ENCODE measurements at places on chromosomes 16 and 17. TPM values are rescaled to one million over a fixed set of nuclear protein-coding genes. Genes with fewer than 3 reads are reported as not detected.

GRCh38 chr16:59213952-59214351 is 479.8 kb upstream of the GOT2 start:
- DNase-seq: no peak

DNA sequence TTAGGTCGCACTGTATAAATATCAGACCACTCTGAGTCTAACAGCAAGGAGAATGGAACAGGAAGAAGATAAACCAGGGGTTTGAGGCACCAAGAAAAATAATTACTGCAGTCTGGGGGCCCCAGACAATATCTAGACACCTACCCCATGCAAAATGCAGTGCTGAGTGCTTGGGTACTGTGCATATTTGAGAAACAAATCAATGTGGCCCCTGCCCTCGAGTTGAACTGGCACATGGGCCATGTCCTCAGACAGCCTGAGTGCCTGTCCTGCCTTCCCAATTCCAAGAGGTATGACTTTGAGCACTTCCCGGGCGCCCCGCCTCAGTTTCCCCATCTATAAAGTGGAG is 6.2 kb upstream of the CIITA start:
- DNase-seq: no peak

GRCh38 chr16:77986011-77986740 is 36.2 kb upstream of the CLEC3A start:
- DNase-seq: no peak

The GLTPD2 gene
- not detected for total RNA-seq

GRCh38 chr17:51335006-51335590 is 74.8 kb downstream of the UTP18 start:
- DNase-seq: no peak

GRCh38 chr17:69884356-69884755 is 190.7 kb upstream of the KCNJ16 start:
- no peak for DNase-seq

The NGFR gene
- total RNA-seq: 6.6 TPM

DNA sequence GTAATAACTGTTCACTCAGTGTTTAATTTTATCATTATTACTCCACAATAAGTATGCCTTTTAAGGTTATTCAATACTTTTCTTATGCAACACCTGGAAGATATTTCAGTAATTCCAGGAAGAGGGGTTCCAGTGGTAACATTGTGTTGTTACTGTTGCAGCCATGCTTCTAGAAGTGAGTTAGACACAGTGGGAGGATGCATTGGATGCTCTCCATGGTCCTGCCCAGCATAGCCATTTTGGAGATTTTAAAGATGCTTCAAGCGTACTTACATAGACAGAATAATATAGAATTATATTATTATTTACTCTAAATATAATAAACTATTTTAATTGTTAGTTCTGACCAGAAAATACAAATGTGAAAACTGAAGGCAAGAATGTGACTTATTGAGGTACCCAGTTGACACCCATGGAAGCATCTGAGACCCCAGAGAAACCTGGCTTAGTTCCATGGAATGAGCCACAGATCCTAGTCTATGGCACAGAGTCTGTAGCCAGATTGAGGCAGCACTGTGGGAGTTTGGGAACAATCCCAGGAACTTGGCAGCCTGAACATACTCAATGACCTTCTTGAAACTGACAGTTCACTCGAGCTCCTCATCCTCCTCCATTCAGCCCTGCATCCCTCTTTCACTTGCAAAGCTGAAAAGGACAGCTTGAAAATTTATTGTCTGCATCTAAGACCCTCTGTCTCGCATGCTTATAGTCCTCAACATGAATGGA is 190.1 kb upstream of the HS3ST4 start:
- DNase-seq: peak; percentile 10

GRCh38 chr17:63774141-63774968 is at the start of gene DDX42:
TSS of gene DDX42 (plus strand) at chr17:63774170. CDS start at chr17:63787050, 12,880 bp downstream.
- DNase-seq: peak; percentile 95

GRCh38 chr17:80901319-80901718 is 90.3 kb upstream of the CHMP6 start:
- DNase-seq: no peak

The TEKT1 gene
- total RNA-seq: not detected

The IGF2BP1 gene
- 137 TPM for total RNA-seq

The TMEM94 gene
- total RNA-seq: 23.6 TPM

- DNase-seq: no peak
These were observed 82.3 kb upstream of the CBX4 start for GRCh38 chr17:79921411-79922115.

The TEX14 gene
- 0.09 TPM for total RNA-seq

DNA sequence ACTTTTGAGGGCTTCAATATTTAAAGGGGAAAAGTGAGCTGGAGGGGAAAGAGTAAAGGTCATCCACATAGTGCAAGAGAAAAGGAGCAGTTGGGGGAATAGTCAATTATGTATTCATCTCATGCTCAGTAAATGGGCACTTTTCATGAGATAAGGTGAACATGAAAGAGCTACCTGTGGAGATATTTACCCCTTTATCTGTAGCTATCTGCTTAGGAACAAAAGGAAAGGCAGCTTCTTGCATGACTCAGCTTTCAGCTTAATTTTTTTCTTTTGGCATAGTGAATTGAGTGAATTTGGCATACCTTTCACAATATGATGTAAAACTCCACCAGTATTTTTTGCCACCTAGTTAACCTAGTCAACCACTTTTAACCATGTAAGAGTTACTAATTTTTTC is 26.4 kb downstream of the CPD start:
- no peak for DNase-seq

DNA sequence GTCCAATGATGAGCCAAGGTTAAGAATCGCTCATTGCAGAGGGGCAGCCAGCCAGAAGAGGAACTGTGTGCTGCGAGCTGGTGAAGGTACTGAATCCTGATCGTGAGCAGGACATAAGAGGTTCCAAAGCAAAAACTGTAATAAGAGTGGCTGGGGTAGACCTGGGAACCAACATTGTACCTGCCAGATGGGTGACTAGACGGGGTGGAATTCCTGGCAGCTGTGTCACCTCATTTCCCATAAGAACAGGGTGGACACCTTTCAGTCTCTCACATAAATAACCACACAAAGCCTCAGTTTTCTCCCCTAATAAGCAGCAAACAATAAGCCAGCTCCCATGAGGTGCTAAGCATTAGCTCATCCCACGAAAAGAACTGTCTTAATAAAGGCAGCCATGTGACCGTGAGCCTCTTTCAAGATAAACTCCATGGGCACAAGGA is 290.3 kb downstream of the SOX9 start:
- DNase-seq: no peak

- DNase-seq: no peak
These were observed 7.0 kb downstream of the TERF2 start for GRCh38 chr16:69378760-69379159.

DNA sequence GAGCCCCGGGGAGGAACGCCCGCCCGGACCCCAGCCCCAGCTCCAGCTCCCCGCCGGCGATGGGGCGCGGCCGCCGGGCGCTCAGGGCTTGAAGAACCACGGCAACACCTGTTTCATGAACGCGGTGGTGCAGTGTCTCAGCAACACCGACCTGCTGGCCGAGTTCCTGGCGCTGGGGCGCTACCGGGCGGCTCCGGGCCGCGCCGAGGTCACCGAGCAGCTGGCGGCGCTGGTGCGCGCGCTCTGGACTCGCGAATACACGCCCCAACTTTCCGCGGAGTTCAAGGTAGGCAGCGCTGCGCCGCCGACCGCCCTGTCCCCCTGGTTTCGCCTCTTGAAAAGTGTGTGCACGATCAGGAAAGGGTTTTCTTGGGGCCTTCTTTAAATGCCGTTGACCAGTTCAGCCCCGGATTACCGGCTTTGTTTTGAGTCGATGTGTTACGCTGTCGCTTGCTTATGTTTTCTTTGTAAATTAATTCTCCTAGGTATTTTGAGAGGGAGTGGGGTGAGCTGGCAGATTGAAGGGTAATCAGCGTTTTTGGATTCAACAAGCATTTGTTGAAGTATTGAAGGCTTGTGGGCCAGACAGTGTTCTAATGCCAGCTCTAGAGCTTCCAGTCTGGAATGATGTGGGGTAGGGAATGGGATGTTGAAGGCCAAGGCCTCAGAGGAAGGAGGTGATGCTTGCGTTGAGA is 681 bp downstream of the USP43 start:
- DNase-seq: peak; percentile 73

The C17orf50 gene
- not detected for total RNA-seq

GRCh38 chr16:30004424-30004776 is 6.4 kb downstream of the DOC2A start:
- no peak for DNase-seq

The KRT27 gene
- total RNA-seq: not detected

- DNase-seq: no peak
These were observed 17.7 kb upstream of the GJD3 start for GRCh38 chr17:40382251-40382650.

- DNase-seq: no peak
These were observed 32.8 kb downstream of the SREBF1 start for GRCh38 chr17:17804007-17804406.

The HS3ST2 gene
- total RNA-seq: not detected

- DNase-seq: peak; percentile 56
These were observed 36.5 kb downstream of the CYTH1 start for GRCh38 chr17:78745407-78746088.

GRCh38 chr16:24943471-24943870 is 71.7 kb downstream of the ARHGAP17 start:
- DNase-seq: no peak

The ARSG gene
- total RNA-seq: 20.0 TPM

The CACNA1H gene
- 9.5 TPM for total RNA-seq

The TPSG1 gene
- not detected for total RNA-seq

The TTYH2 gene
- 3.2 TPM for total RNA-seq

GRCh38 chr16:19213885-19214284 is 45.8 kb downstream of the SYT17 start:
- DNase-seq: no peak

The NHERF1 gene
- total RNA-seq: 27.1 TPM

GRCh38 chr16:58371841-58372240 is 20.4 kb upstream of the GINS3 start:
- no peak for DNase-seq

DNA sequence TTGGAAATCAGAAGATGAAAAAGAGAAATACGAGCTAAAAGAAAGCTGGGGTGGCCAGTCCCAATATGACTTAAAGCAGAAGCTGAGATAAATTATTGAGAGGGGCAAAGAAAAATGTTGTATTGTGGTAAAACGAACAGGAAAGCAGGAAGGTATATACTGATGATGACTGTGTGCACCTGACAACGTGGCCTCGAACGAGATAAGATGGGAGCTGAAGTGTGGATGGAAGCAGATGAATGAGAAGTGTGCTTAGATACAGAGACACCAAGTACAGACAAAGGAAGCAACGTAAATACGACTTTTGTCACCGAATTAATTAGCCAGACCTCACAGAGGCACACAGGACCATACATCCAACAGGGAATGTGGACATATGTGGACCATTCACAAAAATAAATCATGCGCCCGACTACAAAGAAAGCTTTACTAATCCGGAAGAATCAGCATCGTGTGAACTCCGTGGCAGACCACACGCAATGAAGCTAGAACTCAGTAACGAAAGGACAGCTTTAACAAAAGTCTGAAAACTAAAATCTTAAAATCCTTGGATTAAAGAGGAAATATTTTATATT is 218.7 kb downstream of the RPTOR start:
- no peak for DNase-seq

DNA sequence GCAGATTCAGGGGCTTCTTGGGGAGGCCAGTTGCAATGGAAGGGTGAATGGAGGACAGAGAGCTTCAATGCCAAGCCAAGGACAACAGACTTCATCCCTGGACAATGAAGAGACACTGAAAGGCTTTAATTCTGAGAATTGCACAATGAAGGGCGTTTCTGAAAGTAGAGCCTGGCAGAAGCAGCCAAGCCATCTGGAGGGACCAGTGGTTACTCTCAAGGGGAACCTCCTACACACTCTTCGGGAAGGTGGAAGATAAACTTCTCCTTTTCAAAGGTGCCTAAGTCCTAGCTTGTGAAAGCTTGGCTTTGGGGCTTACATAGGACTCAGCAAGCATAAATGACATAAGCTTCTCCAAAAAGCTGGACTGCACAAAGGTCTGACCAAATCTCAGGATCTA is 6.2 kb upstream of the CES1 start:
- no peak for DNase-seq

DNA sequence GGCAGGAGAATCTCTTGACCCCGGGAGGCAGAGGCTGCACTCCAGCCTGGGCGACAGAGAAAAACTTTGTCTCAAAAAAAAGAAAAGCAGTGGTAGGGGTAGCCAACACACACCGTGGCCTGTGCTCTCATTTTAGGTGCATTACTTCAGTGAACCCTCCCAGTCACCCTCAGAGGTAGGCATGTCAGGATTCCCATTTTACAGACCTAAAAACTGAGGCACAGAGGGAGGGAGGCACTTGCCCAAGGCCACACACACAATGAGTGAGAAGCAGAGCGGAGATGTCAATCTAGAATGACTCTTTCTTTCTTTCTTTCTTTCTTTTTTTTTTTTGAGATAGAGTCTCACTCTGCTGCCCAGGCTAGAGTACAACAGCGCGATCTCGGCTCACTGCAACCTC is 5.2 kb downstream of the COTL1 start:
- no peak for DNase-seq

GRCh38 chr17:44915862-44916780 is 821 bp upstream of the GFAP start:
- DNase-seq: peak; percentile 41

GRCh38 chr17:78174346-78174869 is 6.0 kb downstream of the SYNGR2 start:
- DNase-seq: no peak

GRCh38 chr16:11403920-11404319 is 58.7 kb downstream of the RMI2 start:
- no peak for DNase-seq

DNA sequence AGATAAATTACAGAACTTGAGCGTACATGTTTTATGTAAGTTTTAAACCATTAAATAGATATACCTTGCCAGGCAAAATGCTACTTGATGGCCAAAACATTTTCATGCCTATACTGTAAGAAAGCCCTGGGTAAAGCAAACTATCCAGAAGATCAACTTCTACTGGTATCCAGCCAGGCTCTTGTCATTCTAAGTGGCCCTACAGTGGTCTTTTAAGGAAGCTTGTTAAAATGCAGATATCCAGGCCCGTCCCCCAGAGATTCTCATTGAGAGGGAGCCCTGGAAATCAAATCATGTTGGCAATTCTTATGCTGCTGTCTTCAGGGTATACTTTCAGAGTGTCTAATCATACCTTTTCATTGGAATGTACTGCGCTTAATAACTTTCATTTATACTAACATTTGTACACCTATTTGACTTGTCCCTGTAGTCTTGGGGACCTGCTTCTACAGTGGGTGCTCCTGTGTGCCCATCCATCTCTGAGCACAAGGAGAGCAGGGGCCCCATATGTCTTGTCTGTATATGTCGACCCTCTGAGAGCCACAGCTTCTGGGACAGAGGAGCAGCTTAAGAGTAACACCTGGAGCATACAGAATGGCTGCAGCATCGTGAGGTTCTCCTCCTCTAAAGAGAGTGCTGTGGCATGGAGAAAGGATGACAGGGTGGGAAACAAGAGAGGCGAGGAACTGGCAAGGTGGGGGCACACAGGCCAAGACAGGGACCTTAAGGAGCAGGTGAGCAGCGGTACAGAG is 43.6 kb upstream of the ANKFY1 start:
- no peak for DNase-seq

- DNase-seq: peak; percentile 85
These were observed 222.7 kb upstream of the CIBAR2 start for GRCh38 chr16:85334718-85335583.

Measured in neural progenitor cell (in vitro differentiated cells).